ENCODE measurements at places on chromosomes 2 and 18.

DNA sequence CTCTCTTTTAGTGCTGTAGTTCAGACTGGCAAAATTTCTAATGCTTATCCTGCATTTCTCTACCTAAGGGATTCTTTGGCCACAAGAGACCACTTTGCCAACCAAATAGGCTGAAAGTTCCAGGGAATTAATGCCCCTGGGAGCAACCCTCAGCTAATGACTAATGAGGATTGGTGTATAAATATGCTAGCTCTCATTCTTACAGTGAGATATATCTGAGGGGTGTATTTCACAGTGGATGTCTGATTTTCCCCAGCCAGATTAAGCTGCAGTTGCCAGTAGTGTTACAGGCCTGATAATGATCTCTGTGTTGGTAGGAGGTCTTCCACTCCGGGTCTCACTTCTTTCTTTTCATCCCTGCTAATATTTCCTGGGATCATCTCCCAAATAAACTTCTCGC is 90.4 kb downstream of the GULP1 start:
- DNase-seq = no peak

DNA sequence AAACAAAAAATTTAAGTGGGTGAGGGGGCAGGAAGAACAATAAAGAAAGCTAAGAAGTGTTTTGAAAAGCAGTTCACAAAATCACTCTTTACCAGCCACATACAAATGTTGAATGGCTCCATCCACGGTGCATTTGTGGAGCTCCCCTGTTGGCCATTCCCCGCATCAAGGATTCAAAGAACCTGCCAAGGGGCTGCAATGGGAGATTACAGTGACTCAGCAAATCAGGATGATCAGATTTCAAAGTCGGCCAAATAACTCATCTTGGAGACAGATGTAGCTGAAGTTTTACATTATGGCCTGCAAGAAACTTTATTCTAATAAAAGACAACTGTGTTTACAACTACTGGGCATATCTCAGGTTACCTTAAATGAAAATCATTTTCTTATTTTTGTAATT is 26.9 kb downstream of the COL4A3 start:
- no peak for DNase-seq

- DNase-seq = no peak
These were observed 94.0 kb upstream of the ACVR1C start for GRCh38 chr2:157722580-157723234.

GRCh38 chr2:95240556-95240955 is 33.2 kb downstream of the ZNF892 start:
- no peak for DNase-seq

- DNase-seq = no peak
These were observed 1.9 kb downstream of the SEMA4C start for GRCh38 chr2:96867756-96868554.

- no peak for DNase-seq
These were observed 162.6 kb downstream of the SS18 start for GRCh38 chr18:25927830-25928229.

All from activated T-helper 1 cell treated with anti-CD3 and anti-CD28 coated beads, Interleukin-2, amount 50 U/mL, for 16 hours (primary cell).